ENCODE measurements at places on chromosomes 1 and 21.
A peak's percentile ranks its signal among the peaks of the same experiment; 100 is the strongest.

GRCh38 chr1:26890467-26890796, 349 bp upstream of the GPN2 start:
- no peak for DNase-seq

- DNase-seq, result no peak
These were observed 13.4 kb upstream of the SLC6A17 start for GRCh38 chr1:110136911-110137310.

GRCh38 chr21:31573217-31573616, 86.3 kb upstream of the SOD1 start:
- DNase-seq, result no peak

DNA sequence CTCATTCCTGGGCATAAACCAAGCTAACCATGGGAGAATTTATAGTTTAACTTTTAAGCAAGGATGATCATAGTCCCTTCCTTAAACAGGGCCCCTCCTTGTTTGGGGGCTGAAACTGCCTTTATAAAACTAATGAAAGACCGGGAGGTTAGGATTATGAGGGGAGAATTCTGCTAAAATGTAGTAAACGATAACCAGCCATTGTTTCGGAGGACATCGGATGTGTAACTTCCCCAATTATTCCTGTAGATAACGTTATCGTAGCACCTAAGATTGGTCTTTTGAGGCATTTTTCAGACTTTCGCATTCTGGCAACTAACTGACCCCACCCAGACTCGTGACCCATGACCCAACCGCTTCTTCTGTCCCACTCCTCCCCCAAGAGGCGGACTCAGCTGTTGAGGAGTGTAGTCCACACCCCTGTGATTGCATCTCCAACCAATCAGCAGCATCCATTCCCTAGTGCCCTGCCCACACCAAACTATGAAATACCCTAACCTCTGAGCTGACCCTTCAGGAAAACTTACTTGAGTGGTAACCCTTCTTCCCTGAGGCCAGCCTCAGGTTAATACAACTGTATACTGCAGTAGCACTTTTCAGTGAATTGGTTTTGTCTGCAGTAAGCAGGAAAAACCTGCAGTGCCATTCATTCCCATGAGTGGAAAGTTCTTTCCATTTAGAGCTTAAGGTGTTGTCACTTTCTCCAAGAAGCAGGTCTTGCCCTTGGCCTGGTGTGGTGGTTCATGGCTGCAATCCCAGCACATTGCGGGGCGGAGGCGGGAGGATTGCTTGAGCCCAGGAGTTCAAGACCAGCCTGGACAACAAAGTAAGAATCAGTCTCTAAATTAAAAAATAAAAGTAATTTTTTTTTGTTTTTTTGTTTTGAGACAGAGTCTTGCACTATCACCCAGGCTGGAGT, 823 bp upstream of the SYF2 start:
- DNase-seq, result peak; percentile 48

- no peak for DNase-seq
These were observed 8.4 kb upstream of the GUCA2B start for GRCh38 chr1:42144711-42145388.

GRCh38 chr1:214492401-214493075, 58.9 kb downstream of the PTPN14 start:
- DNase-seq, result no peak
